ENCODE measurements at places on chromosomes 11 and 22.

DNA sequence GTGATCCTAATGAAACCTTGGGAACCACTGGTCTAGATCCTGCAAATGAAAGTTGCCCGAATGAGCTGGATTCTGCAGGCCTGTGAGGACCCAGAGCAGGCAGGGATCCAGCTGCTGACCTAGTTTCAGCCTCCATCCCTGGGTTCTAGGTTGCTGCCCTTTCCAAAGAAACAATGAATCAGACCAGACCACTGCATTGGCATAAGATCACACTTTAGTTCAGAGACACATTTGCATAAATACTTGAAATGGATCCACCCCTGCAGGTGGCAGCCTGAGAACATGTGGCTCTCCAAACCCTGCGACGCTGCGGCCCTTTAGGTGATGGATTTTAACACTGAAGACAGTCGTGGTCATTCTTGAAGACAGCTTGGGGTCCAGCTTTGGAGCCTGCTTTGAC lies 23.7 kb downstream of the ADAMTS8 start:
- DNase-seq, result no peak

GRCh38 chr11:27107548-27107947 lies 66.9 kb downstream of the BBOX1 start:
- DNase-seq, result no peak

DNA sequence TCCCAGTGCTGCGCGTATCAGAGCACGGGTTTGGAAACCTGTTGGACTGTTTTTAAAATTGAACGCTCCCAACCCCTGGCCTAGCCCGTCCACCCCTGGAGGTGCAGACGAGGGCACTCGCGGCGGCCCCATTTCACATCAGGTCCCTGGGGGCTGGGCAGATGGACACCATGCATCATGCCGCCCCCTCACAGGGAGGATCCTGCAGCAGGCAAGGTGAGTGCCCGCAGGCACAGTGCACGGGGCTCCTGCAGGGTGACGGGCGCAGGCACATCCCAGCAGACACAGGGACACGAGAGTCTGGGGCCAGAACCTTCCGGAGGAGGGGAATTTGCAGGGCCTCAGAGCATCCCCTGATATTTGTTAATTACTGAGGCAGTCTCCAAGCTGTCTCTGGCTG lies 7.3 kb downstream of the ANO9 start:
- DNase-seq, result no peak

DNA sequence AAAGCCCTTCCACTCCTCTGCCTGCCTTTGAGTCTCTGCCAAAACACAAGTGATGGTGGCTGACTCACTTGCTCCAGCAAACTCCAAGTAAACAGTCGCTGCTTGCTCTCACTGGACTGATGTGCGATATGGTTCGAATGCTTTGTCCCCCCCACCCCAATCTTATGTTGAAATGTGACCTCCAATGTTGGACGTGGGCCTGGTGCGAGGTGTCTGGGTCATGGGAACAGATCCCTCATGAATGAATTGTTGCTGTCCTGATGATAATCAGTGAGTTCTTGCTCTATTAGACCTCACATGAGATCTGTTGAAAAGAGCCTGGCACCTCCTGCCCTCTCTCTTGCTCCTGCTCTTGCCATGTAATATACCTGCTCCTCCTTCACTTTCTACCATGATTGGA lies 747.9 kb downstream of the OPCML start:
- DNase-seq, result no peak

GRCh38 chr11:116509551-116509950 lies 263.2 kb downstream of the BUD13 start:
- no peak for DNase-seq

DNA sequence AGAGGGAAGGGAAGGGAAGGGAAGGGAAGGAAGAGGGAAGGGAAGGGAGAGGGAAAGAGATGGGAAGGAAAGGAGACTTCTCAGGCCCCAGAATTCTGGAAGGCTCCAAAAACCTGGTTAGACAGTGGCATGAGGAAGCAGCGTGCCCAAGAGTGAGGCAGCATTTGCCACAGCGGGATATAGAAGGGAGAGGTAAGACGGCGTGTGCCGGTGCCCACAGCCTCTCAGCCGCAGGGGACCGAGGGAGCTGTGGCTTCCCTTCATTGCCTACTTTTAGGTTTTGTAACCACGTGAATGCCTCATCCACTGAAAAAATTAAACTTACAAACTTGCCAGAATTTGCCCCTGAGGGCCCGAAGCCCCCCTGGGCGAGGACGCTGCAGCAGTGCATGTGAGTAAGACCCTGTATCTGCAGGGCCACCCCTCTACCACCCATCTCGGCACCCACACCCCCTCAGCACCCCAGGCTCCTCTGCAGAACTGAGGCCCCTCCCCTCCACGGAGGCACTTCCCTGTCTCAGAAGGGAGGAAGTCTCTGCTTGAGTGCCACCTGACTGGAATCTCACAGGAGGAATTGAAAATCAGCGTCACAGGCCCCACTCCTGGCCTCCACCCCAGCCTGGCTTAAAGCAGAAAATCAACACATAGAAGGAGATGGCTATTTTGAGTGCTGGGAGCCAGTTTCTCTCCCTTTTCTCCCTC lies 58.1 kb downstream of the LINC01488 start:
- DNase-seq, result no peak

- no peak for DNase-seq
These were observed 129.9 kb downstream of the BUD13 start for GRCh38 chr11:116642902-116643301.

DNA sequence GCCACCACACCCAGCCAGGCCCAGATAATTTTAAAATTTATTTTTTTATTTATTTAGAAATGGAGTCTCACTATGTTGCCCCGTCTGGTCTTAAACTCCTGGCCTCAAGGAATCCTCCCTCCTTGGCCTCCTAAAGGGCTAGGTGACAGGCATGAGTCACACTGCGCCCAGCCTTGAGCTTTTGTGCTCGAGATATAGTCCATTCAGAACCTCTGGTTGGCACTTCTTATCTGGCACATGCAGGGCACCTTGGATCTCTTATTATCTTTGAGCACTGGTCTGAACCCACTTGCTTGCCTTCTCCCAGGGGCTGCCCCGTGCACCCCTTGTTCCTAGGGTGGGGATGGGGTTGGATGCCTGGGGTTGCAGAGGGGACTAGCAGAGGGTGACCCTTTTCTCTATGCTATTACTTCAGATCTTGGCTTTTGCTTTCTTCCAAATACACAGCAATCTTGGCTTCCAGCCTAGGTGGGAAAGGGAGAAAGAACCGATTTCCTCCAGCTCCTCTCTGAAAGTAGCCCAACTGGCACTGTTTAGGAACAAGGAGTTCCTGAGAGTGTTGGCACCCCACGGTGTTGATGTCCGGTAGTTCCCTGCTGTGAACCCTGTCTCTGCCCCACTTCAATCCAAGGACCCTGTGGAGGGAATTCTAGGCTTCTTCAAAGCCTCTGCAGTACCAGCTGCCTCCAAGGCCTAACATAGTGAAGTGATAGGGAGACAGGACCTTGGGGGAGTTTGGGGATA lies 1.3 kb upstream of the SLC3A2 start:
- DNase-seq, result no peak

DNA sequence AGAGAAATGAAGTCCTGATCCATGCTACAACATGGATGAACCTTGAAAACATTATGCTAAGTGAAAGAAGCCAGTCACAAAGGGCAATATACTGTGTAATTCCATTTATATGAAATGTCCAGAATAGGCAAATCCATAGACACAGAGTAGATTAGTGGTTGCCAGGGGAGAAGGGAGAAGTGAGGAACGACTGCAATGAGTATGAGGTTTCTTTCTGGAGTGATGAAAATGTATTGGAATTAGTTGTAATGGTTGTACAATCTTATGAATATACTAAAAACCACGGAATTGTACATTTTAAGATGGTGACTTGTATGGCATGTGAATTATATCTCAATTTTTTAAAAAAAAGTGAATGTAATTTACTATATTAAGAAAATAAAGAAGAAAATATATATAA lies 83.1 kb upstream of the GDPD4 start:
- DNase-seq, result no peak

GRCh38 chr22:35134637-35135036 lies 68.7 kb downstream of the ISX start:
- no peak for DNase-seq

DNA sequence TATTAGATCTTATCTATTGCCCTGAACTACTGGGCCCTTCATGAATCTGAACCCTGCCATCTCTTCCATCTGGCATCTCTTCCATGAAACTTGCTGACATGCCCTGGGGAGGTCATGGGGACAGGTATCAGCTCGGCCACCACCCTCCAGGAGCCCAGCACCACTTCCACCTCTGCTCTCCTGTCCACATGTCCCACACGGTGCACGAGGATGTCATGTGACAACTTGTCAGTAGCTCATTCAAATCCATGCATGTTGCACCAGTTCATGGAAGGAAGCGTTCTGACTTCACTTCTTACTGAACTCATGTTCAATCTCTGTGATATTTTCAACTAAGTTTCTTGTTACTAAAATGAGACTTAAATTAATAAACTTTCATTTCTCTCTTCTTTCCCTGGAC lies 16.6 kb downstream of the YPEL1 start:
- DNase-seq, result no peak

- DNase-seq, result no peak
These were observed 26.5 kb downstream of the SGSM3 start for GRCh38 chr22:40396882-40397281.

DNA sequence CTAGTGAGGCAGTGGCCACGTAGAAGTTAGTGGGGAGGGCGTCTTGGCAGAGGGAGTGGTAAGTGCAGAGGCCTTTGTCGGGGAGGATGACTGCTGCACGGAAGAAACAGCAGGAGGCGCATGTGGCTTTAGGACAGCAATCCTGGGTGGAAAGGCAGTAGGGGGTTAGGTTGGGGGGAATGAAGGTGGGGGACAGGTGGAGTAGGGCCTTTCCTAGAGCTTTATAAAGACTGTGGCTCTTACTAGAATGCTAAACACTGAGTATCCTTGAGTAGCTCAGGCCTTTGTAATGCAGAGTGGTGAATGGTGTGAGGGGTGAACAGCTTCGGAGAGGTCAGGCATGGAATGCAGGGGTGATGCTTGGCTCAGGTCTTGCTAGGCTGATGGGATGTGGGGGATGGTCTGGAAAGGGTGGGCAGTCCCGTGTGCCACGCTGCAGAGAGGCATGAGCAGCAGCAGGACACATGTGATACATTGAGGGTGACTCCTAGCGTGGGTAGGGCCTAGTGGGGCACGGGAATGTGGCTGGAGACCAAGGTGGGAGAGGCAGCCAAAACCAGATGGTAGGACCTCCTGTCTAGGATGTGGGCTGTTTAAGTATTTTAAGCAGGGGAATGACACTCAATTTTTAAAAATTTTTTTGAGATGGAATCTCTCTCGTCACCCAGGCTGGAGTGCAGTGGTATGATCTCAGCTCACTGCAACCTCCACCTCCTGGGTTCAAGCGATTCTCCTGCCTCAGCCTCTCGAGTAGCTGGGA lies 19.2 kb downstream of the AP2A2 start:
- DNase-seq, result no peak

- DNase-seq, result no peak
These were observed 96.0 kb downstream of the WNT7B start for GRCh38 chr22:45880716-45881523.

GRCh38 chr22:22618448-22618847 lies 26.0 kb upstream of the GGTLC2 start:
- DNase-seq, result no peak

DNA sequence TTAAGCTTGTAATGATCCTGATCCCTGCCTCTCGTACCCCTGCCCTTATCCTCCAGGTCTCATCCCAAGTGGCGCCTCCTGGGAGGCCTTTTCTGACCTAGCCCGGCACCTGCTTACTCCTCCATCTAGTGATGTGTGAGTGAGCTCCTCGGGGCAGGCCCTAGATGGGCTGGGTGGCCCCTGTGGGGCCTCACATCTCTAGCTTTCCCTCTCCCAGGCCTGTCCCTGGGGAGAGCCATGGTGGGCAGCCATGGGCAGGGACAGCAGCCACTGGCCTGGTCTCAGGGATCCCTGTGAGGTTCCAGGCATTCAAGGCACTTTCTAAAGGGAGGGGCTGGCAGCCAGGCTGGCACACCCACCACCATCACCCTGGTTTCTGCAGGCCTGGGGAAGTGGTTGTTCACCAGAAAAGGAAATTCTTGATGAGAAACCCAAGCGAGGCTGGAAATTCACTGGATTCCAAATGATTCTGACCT lies 27.9 kb downstream of the GNAZ start:
- no peak for DNase-seq

GRCh38 chr22:37546437-37547250 lies 13.6 kb upstream of the CDC42EP1 start:
- no peak for DNase-seq

- no peak for DNase-seq
These were observed 5.1 kb downstream of the RFPL1 start for GRCh38 chr22:29443452-29443851.

DNA sequence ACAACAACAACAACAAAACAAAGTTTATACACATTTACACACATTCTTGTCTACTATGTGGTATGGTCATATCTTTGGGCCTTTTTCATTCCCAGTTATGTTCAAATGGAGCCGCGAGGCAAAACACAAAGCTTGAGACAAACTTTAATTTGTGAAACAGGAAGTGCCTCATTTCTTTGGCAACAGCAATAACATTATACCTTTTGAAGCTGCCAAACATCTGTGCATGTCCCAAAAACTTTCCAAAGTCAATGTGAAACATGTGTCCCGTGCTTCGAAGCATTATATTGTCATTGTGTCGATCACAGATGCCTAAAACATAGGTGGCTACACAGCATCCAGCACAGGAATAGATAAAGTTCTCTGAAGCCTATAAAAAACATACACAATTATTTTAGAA lies 25.0 kb upstream of the RPS13 start:
- no peak for DNase-seq

DNA sequence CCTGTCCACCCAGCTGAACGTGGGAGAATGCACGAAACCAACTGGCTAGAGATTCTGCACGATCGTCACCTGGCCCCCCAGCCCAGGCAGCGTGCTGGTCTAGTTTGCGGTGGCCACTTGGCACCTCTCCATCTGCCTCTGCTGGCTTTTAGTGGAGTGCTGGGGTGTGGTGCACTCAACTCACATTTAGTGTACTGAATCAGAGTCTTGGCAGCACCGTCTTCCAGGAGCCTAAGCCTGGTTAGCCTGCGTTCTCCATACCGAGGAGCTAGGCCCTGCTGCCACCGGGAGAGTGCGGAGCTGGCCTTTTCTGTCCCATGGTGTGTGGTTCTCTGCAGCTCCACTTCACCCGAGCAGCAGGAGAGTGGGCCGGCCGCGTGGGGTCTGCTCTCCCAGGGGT lies 2.8 kb downstream of the MRPL23 start:
- no peak for DNase-seq

- no peak for DNase-seq
These were observed 116.1 kb downstream of the GALNT18 start for GRCh38 chr11:11505692-11506091.

- no peak for DNase-seq
These were observed 6.1 kb downstream of the MRGPRE start for GRCh38 chr11:3225826-3226750.

GRCh38 chr11:128409476-128409875 lies 177.9 kb downstream of the ETS1 start:
- DNase-seq, result no peak

All from activated CD8-positive, alpha-beta memory T cell treated with anti-CD3 and anti-CD28 coated beads for 1 hour (primary cell).